ENCODE measurements at places on chromosomes 3 and 15.

- no peak for DNase-seq
Measured at GRCh38 chr3:55416331-55416821, 70.7 kb downstream of the WNT5A start.

DNA sequence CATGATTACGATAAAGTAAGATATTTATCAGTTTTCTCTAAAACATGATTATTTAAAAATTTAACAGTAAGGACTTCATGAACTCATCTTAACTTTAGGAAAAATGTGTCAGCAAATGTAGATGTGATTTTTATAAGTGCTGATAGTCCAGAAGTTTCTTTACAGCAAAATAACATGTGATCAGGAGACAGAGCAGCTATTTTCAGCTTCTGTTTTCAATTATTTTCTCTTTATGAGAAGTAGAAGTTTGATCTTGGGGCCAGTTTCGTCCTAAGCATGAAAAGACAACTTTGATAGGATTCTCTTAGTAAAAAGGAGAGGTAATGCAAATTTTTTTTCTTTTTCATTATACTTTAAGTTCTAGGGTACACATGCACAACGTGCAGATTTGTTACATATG is 96.5 kb upstream of the TSPAN3 start:
- no peak for DNase-seq

DNA sequence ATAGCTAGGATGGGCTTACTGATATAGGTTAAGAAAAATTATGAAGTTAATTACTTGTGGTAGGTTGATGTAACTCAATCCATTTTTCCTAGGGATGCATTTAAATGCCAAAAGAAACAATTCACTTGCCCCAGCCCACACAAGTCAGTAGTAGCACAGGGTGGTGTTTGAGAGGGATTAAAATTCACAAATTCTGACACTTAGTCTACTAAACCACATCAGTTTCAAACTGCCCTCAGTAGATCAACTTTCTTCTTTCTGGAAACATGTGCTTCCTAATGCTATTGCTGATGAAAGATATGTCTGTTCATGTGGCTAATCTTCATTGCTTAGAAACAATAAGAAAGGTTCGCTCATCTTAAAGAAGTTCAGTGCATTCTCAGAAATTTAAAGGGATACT is 160.6 kb downstream of the EPHA3 start:
- DNase-seq: no peak

DNA sequence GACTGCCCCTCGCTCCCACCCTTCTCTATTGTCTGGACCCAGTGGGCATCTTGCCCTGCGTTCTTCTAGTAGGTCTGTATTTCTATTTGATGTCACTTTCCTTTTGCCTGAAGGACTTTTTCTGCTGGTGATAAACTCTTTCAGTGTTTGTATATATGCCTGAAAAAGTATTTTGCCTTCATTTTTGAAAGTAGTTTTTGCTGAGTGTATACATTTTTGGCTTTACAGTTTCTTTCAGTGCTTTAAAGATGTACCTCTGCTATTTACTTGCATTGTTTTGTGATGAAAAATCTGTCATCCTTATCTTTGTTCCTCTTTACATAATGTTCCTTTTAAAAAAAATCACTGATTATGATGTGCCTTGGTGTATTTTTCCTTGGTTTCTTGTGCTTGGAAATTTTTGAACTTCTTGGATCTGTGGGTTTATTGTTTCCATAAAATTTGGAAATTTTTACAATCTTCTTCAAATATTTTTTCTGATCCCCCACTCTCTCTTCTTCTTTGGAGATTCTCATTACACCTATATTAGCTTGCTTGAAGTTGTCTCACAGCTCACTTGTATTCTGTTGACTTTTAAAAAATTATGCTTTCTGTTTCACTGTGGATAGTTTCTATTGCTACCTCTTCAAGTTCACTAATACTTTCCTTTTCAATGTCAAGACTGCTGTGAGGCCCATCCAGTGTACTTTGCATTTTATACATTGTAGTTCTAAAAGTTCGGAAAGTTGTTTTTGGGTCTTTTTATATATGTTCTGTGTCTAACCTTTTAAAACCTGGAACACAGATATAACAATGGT is 67.8 kb downstream of the RGMA start:
- no peak for DNase-seq

DNA sequence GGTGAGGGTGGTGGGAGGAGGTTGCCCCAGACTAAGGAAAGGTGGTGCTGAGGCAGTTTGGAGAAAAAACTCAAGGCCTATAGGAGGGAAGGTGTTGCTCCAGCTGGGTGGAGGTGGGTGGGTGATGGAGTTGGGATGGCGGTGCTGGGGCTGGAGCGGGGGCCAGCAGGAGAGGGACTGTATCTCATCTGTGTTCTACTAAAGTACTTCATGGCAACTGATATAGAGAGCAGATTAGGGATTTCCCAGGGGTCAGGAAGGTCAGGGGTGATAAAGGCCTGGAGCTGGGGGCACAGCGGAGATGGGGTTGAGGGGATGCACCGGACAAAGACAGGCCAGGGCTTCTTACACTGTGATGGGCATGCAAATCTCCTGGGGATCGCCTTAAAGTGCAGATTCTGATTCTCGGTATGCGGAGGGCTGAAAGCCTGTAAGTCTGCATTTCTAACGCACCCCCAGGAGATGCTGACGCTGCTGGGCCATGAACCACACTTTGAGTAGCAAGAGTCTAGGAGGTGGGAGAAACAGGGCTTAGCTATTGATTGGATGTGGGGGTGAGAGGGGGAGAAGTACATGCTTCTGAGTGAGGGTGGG is 4.2 kb downstream of the KLHL40 start:
- no peak for DNase-seq

- DNase-seq: no peak
Measured at GRCh38 chr3:66261355-66261754, 40.6 kb downstream of the SLC25A26 start.

GRCh38 chr3:151044706-151045105 is 40.8 kb upstream of the MED12L start:
- DNase-seq: no peak

- DNase-seq: no peak
Measured at GRCh38 chr3:188940573-188940932, 231.2 kb upstream of the TPRG1 start.

GRCh38 chr15:77771616-77772015 is 138.9 kb upstream of the LINGO1 start:
- no peak for DNase-seq

- no peak for DNase-seq
Measured at GRCh38 chr3:81760215-81760614, 1.2 kb downstream of the GBE1 start.

DNA sequence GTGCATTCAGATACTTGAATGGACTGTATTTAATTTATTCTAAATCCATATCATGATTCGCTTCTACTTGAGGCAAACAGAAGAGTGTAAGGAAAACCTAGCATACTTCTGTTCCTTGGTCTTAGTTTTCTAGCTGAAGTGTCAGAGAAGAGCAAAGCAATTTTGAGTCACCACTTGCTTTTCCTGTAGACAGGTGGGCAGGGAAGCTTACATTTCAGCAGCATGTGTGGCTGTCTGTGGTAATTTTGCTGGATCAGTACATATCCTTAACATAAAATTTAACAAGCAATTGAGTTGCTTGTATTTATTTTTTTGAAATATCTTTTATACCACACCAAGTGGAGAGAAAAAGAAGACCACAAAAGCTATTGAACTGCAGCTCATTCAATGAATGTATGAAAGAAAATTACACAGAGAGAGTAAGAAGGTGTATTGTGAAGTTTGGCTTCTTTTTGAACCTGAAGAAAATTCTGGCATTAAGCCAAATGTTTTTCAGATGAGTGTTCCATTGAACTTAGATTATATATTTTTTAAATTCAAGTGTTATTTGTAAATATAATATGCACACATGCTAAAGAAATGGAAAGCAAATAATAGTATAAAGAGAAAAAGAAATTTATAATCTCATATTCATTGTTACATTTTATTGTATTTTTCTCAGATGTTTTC is 747.6 kb downstream of the NAALADL2 start:
- DNase-seq: no peak

DNA sequence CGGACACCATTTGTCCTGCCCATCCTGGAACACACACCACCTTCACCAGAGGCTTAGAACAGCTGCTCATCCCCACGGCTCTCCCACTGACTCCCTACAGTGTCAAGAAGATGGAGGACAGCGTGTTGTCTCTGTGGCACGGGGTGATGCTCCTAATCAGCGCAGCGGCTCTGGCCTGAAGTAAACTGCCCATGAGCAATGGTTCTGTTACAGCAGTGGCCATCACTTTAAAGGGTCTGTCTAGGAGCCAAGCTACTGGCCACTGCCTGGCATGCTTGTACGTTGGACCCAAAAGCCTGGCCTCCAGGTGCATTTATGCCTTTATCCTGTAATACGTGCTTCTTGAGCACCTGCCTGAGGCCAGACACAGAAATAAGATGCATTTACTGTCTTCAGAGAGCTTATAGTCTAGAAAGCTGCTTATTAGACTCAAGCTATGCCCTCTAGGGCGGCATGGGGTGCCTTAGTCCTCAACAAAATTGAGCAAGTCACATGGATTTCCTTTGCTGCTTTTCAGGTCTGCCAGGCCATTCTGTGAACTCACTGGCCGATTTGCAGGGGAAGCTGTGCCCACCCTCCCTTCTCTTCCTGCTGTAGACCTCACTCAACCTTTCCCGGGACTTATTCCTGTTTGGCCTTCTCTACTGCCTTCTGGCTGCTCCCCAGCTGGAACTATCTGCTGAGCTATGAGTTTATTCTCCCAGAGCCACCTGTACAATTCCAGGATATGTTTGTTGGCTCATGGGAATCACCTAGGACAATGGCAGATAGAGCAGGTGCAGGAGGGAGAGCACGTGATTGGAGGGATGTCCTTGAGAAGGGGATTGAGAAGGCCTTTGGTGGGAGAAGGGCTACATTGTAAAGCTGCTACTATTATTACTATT is 51.9 kb downstream of the STARD5 start:
- no peak for DNase-seq

DNA sequence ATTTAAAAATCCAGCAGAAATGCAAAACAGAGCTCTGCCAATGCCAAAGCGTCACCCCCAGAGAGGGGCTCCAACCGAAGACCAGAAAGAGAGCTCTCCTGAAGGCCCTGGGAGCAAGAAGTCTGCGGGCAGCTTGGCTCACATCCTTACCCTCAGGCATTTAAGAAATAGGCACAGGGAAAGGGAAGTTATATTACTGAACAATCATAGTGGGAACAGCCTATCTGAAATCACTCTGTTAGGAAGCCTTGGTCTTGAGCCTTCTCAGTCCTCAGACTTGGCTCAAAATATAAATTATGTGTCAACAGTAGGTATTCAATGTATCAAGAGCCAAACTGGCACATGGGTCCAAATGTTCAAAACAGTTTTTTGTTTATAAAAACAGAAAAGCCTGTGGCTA is 10.3 kb upstream of the PPARG start:
- DNase-seq: no peak

GRCh38 chr15:90865702-90866101 is 2.7 kb upstream of the FURIN start:
- DNase-seq: no peak

GRCh38 chr15:88913017-88913849 is at the start of gene MFGE8:
Gene MFGE8, minus strand, starts transcription at chr15:88913379. Its CDS starts 60 bp downstream, at chr15:88913319.
- peak; percentile 65 for DNase-seq

DNA sequence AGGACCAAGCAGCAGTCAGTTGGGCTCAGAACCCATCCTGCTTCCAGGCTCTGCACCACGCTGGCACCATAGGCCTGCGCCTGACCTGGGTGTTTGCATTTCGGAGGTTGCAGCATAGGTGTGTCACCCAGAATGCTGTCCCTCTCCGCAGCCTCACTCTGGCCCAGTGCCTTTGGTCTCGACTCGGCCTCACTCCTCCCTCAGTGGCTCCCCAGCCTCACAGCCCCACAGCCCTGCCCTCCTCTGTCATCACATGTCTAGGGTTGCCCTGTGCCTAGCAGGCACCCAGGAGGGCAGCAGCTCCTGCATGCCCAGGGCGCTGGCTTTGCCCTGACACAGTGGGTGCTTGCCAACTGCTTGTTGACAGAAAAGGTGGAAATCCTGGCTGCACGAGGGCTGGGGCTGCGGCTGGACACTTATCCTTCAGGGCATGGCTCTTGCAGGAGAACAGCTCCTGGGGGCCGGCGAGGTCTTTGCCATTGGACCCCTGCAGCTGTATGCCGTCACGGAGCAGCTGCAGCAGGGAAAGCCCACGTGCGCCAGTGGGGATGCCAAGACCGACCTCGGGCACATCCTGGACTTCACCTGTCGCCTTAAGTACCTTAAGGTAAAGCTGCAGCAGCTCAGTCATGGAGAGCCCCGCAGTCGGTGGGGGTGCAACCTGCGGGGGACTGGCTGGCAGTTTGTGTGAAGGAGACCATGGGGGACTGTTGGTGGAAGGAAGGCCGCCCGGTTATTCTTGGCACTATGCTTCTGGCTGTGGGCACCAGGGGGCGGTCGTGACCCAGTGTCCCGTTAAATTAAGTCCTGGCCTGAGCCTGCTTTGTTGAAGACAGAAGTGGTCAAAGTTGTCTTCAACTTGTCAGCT is 16.2 kb downstream of the NISCH start:
- no peak for DNase-seq

DNA sequence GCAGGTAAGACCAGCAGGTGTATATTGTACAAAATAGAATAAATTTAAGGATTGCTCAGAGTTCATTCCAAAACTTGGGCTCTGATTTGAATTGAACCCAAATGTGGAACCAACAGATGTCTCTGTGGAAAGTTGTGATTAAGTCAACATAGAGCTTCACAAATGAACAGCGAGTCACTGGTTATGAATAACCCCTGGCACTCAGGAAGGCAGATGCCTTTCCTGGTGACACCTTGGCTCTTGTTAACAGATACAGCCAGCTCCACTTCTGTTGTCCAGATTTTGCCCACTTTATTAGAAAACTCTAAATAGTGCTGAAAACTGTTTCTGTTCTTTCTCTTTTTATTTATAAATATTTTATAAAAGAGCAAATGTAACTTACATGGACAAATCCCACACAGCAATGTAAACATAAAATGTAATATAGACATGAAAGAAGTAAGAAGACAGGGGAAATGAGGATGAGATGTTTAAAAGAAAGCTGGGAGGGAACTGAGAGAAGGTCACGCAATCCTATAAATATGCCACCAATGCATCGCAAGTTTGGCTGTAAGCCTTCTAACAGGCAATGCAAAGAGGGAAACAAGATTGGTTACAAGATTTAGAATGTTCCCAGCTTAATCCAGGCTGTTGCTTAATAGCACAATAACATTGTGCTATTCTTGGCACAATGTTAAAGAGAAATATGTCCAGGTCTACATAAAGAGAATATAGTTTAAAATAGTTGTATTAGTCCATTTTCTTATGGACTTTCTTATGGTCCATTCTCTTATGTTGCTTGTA is 495.5 kb downstream of the TAFA4 start:
- no peak for DNase-seq

- DNase-seq: no peak
Measured at GRCh38 chr3:2540115-2540514, 441.4 kb downstream of the CNTN4 start.

DNA sequence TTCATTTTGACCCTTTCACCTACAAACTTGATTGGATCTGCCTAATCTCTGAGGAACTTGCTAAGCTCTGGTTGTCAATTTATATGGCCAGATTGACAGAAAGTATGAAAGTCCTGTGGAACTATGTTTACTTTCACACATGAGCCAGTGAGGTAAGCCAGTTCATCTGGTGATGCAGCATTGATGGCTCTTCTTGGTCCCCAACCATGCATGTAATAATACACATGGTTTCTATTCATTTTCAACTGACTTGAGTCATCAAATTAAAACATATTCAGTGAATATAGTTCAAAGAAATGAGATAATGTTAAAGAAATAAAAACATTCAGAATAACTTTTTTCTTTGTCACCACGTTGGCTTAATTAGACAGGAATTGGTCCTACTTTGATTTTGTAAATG is 336.1 kb upstream of the THBS1 start:
- DNase-seq: no peak

- no peak for DNase-seq
Measured at GRCh38 chr3:48001991-48002390, 14.2 kb downstream of the MAP4 start.
